ENCODE measurements at places on chromosomes 16 and 17.

DNA sequence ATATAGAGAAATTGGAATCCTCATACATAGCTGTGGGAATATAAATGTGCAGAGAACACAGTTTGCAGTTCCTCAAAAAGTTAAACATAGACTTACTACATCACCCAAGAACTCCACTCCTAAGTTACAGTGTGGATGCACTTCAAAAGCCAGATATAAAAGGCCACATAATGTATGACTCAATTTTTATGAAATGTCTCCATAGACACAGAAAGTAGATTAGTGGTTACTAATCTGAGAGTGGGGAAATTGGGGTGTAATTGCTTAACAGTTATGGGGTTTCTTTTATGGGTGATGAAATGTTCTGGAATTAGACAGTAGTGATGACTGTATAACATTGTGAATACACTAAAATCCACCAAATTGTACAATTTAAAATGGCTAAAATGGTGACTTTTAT, 60.9 kb downstream of the CACNG1 start:
- no peak for DNase-seq

- DNase-seq, result no peak
These were observed 15.7 kb upstream of the WFIKKN1 start for GRCh38 chr16:615122-615521.

DNA sequence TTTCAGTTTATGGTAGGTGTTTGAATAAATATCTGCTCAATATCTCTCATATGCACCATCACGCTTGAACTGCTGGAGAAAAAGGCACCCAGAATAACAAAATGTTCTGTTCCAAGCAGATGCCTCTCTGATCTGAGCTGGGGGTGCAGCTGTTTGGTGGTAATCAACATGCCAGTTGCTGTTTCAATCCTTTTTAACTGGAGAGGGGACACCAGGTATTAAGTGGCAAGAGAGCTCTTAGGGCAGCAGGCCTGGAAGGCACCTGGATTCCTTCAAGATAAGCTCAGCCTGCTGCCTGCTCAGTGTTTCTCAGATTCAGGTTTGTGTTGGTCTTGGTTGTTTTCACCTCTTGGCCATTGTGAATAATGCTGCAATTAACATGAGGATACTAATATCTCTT, 27.2 kb upstream of the VAT1L start:
- DNase-seq, result no peak

DNA sequence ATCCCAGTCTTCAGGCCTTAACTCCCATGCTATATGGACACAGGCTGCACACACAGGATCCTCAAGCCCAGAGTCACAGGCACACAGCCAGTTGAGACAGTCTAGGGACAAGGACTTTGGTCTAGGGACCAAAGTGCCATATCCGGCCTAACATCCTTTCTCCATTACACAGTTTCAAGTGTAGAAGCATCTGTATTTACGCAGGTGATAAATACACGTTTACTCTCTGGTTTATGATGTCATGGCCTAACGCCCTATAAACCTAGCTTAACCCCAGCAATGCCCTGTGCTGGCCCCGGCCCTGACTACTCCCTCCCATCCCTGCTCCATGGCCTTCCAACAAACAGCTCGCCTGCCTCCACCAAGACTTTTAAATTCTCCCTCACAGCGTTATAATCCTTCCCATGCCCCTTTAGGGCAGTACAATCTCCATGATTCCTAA, 17.1 kb downstream of the CUEDC1 start:
- no peak for DNase-seq

DNA sequence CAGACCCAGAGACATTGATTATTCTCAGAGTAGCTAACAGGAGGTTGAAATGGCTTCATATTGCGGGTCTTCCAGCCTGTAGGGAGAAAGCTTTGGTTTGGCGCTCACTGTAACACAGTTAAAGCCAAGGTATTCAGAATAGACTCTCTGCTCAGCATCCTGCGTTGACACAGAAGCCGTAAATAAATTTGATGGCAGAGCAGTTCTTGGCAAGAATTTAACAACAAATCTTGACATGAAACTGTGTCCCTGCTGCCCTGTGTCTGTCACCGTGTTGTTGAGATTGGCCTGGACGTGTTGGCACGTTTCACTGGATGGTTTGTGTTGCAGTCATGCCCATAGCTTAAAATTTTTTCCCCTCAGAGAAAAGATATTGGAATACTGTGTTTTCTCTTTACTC, 359.6 kb downstream of the SNX29 start:
- no peak for DNase-seq

- peak; percentile 81 for DNase-seq
These were observed at the start of gene MAP2K6 for GRCh38 chr17:69414408-69415274. TSS of gene MAP2K6 (plus strand) at chr17:69414697. CDS start at chr17:69414985, 288 bp downstream.

GRCh38 chr16:11401161-11402050, 56.1 kb downstream of the RMI2 start:
- no peak for DNase-seq

DNA sequence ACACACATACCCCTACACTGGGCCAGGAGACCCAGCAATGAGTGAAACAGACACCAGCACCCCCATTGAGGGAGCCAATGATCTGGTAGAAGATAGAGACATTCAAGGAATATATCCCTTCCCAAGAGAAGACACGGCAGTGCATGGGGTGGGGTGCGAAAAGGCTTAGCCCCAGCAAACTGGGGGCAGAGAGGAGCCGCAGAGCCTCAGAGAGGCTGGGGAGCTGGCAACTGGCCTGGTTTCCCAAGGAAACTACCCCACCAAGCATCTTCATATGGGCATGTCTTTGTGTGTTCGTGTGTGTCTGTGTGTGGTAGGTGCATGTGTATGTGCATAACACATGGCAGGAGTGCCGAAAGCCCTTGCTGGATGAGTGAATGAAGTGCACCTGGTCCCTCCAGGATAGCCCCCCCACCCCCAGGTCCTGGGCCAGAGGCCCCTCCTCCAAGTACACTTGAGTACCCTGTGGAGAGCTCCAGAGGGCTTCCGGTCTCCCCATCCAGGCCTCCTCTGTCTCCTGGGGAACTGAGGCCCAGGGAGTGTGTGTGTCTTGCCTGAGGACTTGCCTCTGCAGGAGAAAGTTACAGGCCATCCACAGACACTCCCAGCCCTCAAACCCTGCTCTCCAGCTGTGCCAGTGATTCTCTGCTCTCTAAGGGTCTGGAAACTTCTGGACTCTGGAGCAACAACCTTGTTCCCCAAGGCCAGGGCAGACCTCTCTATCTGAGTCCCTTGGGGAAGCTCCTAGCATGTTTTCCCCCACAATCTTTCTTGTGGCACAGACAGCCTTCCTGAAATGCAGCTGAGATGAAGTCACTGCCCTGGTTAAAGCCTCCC, 15.9 kb downstream of the TBX2 start:
- DNase-seq, result peak; percentile 2
